Small intestine (tissue), 16 donors: ENCODE measurements at places on chromosomes 2 and 18.

DNA sequence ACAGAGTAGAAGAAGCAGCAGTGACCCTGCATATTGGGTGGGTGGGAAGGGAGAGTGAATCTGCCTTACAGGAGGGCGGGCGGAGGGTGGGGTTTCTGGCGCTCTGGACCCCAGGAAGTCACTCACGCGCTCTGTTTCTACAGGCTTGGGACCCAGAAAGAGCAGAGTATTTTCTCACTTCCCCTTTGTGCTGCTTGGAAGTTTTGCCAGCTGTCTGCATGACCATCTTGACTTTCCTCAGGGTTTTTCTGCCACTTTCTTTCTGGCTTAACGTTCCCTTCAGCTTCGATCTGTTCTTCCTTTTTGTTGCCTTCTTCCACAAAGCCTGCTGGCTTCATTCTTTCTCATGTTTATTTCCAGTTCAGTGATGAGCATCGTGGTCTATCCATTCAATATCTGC is 383.1 kb downstream of the GALR1 start:
- DNase-seq: no peak

- no peak for DNase-seq
These were observed 149.2 kb downstream of the ABCA12 start for GRCh38 chr2:214989187-214989586.

GRCh38 chr18:24427484-24427883 is 1.0 kb downstream of the IMPACT start:
- DNase-seq: no peak

GRCh38 chr2:129765326-129765677 is 214.2 kb upstream of the RAB6C start:
- no peak for DNase-seq

- DNase-seq: no peak
These were observed 60.8 kb downstream of the KIAA1328 start for GRCh38 chr18:36889742-36890141.
